Mammary epithelial cell (primary cell): ENCODE measurements at places on chromosomes 4 and X.

DNA sequence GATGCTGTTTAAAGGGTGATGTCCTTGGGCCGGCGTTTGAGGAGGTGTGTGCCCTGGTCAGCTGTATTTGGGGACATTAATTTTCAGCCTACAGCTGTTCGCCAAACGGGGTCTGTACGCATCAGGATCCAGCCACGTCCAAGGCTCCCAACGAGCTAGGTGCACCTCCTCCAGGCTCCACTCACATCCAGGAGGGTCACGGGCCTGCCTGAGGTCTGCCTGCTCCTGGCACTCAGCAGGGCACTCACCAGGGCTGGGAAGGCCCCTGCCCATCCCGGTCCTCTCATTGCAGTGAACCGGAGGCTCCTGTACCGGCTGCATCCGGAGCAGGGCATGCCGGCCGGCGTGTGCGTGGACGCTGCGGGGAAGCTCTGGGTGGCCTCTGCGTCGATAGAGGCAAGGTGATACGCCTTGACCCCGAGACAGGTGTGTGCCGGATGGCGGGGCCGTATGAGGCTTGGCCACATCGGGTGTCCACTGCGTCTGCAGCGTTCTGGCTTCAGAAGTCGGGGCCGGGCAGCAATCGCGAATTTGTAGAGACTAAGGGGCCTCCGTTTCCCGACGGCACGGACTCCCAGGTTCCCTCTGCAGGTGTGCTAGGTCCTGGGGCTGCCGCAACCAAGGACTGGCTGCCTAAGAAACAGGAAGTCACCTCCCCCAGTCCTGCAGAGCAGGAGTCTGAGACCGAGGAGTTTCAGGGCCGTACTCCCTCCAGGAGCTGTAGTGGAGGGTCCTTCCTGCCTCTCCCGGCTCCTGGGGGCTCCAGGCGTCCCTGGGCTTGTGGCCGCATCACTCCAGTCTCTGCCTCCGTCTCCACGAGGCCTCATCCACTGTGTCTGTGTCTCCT, 27.5 kb upstream of the PLCXD1 start:
- DNase-seq = no peak

GRCh38 chrX:23694606-23695005, 27.3 kb downstream of the PRDX4 start:
- peak; percentile 30 for DNase-seq

DNA sequence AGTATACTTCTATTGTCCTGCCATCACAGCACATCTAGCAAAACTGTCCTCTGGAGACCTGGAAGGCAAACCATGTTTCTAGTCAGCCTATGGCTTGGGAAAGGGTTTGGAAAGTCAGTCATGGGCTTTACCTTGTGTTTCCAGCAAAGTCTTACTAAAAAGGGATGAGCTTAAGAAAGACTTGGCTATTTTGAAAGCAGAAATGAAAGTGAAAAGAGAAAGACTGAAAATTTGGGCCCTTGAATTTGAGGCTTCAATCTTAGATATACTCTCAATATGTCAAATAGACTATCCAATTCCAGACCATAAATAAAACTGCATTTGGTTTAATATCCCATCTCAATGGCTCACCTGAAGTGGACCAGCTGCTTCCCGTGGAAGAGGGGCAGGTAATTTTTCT, 127.9 kb downstream of the ZNF330 start:
- DNase-seq = no peak

- DNase-seq = no peak
Measured at GRCh38 chr4:94665500-94666404, 92.0 kb upstream of the BMPR1B start.

DNA sequence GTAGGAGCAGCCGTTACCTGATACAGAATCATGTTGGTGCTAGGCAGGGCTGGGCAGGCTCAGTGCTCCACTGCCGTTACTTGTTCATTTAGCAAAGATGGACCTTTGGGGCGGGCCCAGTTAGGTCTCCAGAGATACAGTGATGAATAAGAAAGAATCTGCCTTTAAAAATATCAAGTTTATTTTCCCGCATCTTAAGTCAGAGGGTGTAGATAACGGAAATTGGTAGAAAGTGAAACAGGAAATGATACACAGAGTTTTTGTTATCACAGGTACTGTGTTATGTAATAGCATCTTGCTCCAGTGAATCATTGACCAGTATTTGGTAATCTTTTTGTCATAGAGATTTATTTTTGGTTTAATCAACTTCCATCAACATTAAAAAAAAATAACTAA, 5.5 kb downstream of the TMEM131L start:
- peak; percentile 75 for DNase-seq

GRCh38 chr4:139833151-139833910, 167.7 kb downstream of the MGST2 start:
- no peak for DNase-seq

DNA sequence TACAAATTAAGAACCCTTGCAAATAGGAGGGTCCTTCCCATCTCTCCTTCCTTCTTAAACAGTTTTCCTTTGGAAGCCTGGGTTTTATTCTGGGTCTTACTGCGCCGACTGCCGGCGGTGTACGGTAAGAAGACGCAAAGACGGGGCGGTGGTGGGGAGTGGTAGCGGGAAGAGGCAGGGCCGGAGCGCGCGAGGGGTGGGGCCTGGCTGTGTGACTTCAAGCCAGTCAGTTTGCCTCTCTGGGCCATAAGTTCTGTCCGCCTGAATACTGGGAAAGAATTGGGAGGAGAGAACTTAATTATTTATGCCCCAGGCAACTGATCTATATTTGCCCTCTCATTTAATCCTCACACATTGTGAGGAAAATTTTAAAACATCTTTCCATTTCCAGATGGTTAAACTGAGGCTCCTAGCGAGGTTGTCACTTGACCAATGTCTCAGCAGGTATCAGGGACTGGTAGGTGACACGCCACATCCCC, 726 bp upstream of the KANTR start:
- peak; percentile 59 for DNase-seq

DNA sequence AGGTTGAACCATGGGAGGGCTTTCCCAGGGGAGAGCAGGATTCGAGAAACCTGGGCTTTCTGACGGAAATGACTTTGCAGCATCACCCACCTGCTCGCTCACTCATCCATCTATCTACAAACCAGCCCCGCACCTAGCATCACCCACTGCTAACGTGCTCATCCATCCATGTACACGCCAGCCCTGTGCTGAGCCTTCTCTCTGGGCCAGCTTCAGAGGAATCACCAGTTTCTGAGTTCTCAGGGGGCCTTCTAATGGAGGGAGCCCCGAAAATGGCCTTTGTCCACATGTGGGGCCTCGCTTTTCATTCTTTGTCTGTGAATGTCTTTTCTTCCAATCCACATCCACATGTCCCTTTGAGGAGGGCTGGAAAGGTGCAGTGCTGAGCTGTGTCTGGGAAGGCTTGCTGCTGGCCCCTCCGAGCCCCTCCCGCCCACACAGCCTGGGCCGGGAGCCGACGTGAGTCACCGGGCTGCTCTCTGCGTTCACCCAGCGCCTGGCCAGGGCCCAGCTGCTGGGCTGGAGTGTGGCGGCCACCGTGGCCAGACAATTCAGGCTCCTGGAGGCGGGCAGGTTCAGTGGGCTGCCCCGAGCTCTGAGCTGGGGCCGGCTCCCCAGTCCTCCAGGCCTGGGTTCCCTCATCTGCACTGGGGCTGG, 14.7 kb downstream of the SORCS2 start:
- DNase-seq = peak; percentile 78

DNA sequence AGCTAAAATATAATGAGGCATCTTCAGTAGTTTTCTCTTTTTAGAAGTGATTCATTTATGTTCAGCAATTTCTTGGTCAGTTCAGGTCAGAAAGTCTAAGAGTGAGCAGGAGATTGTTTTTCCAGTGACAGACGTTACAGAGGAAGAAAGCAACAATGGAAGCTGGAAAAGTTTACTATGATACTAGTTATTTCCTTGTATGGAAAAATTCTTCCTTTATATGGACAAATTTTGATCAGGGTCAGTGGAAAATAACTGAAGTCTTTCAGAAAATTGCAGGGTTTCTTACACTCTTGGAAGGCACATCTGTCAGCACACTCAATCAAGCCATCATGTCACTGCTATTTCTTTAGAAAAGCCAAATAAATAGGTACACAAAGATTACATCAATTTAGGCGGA, 1120.7 kb downstream of the FAT4 start:
- no peak for DNase-seq

- DNase-seq = peak; percentile 96
Measured at GRCh38 chr4:6709230-6710114, at the start of gene MRFAP1L1. Gene MRFAP1L1, minus strand, starts transcription at chr4:6709865. Its CDS starts 236 bp downstream, at chr4:6709629.

DNA sequence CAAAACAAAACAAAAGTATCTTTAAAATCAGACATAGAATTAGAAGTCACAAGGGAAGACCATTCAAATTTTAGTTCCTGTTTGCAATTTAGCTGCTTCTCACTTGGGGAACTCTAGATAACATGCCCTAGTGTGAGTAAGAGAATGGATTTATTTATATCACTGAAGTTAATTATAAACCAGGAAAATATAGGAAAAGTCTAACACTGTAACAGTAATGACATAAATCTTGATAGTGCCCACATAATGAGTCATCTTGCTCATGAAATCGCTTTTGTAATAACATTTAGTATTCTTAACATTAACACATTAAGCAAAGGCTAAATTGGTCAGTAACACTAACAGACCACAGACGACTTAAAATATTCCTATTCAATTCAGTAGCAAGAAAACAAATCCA, 710.7 kb downstream of the STPG2 start:
- DNase-seq = no peak

GRCh38 chr4:60129740-60130139, 1070.4 kb upstream of the ADGRL3 start:
- no peak for DNase-seq

GRCh38 chr4:5972571-5972970, 45.7 kb downstream of the C4orf50 start:
- DNase-seq = no peak

- no peak for DNase-seq
Measured at GRCh38 chrX:38473701-38474100, 87.6 kb upstream of the TSPAN7 start.

- no peak for DNase-seq
Measured at GRCh38 chrX:12241026-12241425, 102.8 kb downstream of the FRMPD4 start.

GRCh38 chr4:158422546-158422945, 99.1 kb upstream of the RXFP1 start:
- DNase-seq = no peak

- peak; percentile 61 for DNase-seq
Measured at GRCh38 chrX:150548684-150549083, 19.7 kb upstream of the MTM1 start.

DNA sequence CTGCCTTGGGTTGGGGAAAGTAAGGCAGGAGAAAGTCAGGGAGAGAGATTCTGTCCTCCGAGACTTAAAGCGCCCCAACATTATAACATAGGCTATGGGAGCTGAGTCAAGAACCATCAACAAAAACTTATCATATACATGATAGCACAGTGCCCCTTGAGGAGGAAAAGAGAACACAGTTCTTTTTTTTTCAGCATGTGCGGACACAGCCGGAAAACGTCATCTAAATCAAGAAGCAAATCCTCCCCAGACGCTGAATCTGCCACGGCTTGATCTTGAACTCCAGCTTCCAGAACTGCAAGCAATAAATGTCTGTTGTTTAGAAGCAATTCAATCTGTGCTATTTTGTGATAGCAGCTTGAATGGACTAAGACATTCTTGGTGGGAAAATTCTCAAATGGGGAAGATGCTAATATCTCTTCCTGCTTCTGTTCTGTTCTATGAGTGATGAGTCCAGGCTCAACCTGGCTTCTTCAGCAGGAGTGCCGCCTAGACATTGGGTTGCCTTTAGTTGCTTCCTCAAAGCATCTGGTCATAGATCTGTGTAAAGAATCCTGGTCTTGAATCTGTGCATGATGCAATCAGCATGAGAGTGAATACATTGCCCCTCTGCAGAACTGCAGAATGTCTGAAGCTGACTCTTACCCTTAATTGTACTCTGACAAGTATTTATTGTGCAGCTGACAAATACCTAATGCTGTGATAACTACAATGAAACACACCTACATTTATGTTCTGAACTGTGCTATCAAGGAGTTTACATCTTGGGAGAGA, 549.8 kb upstream of the PRKX start:
- DNase-seq = no peak

DNA sequence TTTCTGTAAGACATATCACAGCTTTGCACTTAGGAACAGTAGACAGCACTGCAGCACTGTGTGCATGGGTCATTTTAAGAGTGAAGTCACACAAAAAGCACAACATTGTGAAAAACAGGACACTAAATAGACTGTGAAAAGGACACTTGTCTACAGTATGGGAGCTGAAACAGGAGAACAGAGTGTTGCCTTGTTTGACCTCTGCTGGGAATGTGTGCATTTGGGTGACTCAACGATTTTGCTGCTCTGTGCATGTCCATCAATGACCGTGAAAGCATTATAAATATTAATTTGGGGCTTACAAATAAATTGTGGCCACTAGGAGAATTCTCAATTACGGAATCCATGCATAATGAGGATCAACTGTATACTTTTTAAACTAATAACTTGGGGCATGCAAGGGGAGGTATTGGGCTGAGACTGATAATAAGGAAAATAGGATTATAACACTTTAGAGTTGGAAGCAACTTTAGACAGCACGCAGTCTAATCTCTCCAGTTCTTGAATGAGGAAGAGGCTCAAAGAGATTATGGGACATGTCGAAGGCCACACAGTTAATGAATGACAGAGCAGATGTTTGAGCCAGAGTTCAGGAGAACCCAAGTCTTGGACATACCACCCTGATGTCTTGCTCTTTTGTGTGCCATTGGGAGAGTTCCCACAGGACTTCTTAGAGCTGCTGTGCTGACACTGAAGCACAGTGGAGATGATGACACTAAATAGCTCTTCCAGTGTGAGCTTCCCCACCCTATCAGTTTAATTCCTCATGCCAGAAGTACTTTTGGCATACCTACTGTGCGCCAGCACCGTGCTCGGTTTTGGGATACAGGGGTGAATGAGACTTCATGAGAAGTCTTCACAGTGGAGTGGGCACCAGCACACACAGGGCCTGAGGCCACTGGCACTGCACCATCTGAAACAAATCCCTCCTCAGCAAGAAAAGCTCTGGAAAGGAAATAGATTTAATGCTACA, 79.3 kb downstream of the FRAS1 start:
- DNase-seq = no peak

GRCh38 chr4:174616661-174617060, 94.4 kb upstream of the HPGD start:
- DNase-seq = no peak

GRCh38 chr4:152708796-152709195, 29.0 kb upstream of the TMEM154 start:
- no peak for DNase-seq

- no peak for DNase-seq
Measured at GRCh38 chr4:99574530-99575324, at the start of gene MTTP. Gene MTTP, plus strand, starts transcription at chr4:99574824. Its CDS starts 86 bp downstream, at chr4:99574910.

- no peak for DNase-seq
Measured at GRCh38 chrX:150913511-150913910, 15.0 kb upstream of the CD99L2 start.

DNA sequence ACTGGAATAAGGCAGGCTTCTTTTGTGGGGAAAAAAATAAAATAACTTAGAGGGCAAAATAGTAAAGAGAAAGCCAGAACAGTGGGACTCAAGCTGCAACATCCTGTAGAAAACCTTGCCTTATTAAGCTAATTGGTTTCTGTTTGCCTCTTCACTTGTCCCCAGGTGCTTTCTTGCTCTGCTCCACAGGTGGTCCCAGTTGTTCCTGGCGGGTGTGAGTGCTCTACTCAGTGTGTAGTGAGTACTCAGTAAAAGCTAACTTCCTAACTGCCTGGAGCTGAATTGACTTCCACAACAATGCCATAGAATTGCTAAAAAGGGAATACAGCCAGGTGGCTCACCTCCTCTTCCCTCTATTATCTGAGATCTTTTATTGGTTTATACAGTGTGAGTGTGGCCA, 930.2 kb downstream of the C4orf33 start:
- no peak for DNase-seq

- peak; percentile 81 for DNase-seq
Measured at GRCh38 chrX:115560978-115561604, at the start of gene PLS3. Gene PLS3, plus strand, starts transcription at chrX:115561174. Its CDS starts 49,077 bp downstream, at chrX:115610251.

GRCh38 chr4:38279650-38280322, 319.6 kb downstream of the PTTG2 start:
- DNase-seq = peak; percentile 14
